ENCODE measurements at places on chromosomes 4 and X.

DNA sequence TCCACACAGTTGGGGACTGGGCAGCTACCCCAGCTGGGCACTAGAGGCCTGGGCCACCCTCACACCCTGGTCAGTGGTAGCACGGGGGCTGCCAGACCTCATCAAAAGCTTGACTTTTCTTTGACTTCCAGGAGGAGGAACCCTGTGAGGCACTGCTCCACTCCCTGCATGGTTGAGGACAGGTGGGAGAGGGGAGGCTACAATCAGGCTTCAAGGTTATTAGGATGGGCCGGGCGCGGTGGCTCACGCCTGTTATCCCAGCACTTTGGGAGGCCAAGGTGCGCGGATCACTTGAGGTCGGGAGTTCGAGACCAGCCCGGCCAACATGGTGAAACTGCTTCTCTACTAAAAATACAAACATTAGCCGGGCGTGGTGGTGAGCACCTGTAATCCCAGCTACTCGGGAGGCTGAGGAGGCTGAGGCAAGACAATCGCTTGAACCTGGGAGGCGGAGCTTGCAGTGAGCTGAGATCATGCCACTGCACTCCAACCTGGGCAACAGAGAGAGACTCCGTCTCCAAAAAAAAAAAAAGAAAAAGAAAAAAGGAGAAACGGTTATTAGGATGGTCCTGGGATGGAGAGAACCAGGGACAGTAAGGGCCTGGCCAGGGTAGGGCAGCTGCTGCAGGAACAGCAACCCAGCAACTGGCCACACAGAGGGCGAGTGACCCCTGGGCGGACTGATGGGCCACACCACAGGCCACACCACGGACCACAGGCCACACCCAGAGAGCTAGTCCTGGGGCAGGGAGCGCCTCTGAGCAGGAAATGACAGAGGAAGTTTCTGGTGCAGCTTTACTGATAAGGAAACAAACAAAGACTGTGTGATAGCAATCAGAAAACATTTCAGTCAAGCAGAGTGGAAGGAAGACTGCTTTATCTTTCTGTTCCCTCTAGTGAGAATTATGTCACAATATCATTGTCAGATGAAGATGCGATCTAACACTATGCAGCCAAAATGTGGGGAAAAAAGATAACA, 20.5 kb upstream of the OPN1LW start:
- no peak for DNase-seq

DNA sequence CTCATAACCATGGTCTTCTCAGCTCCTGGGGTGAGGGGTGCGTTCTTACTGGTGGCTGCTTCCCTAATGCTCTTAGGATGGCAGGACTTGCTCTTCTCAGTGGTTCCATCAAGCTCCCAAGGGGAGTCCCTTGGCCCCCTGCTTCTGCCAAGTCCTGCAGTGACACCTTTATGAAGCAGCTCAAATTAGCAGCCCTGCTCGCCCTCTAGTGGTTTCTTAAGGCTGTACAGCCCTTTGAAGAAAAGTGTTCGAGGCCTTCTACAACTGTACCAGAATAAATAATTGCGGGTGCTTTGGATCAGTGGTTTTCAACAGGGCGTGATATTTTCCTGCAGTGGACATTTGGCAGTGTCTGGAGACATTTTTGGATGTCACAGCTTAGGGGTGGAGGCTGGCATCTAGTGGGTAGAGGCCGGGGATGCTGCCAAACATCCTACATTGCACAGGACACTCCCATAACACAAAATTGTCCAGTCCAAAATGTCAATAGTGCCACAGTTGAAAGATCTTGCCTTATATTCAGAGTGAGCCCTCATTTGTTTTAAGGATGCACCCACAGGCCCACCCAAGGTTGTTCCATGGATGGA, 204.7 kb upstream of the S100G start:
- DNase-seq = peak; percentile 30

GRCh38 chr4:17930256-17930655, 91.3 kb downstream of the LCORL start:
- no peak for DNase-seq

DNA sequence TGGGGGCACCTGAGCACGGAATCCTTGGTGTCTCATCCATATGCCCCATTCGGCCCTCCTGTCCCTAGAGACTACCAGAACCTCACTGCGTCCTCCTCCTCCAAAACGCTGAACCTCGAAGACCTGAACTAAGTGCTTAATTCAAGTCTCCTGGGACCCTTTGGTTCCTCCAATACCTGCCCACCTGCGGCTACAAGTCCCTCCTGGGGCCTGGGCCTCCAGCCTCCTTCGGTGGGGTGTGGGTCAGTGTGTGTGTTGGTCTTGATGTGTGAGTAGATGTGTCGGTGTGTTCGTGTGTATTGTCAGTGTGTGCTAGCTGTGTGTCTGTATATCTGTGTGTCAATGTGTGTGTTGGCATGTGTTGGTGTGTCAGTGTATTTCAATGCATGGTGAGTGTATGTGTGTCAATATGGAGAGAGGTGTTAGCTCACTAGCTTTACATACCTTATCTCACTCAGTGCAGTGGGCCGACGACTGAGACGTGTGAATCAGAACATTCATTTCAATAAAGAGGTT, 2.6 kb upstream of the SEPTIN6 start:
- no peak for DNase-seq

DNA sequence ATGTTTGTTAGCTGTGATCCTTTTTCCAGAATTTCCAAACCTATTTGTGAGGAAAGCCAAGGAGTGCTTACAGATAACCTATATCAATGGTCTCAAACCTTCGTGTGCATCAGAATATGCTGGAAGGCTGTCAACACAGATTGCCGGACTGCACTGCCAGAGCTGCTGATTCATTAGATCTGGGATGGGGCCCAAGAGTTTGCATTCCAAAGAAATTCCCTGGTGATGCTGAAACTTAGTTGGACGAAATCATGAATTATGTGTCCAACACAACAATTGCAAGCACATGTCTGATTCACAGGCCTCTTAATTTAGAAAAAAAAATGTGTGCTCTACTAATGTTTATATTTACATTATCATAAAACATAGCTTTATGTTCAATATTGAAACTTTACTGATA, 544.0 kb upstream of the AMOT start:
- DNase-seq = peak; percentile 85

DNA sequence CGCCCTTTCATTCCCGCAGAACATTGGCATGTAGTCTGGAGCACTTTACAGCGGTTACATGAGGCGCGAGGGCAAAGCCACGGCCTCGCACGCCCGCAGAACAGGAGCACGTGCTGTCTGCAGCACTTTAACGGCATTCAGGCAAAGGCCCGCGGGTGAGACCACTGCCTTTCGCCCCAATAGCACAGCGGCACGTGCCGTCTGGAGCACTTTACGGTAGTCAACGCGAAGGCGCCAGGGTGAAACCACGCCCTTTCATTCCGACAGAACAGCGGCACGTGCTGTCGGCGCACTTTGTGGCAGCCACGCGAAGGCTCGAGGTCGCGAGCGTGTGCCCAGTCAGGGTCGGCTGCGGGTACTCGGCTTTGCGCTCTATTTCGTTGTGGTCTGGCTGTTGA, at the start of gene MPC1L:
Gene MPC1L, plus strand, starts transcription at position 290 of the 398 bp plus-strand sequence. CDS start 138 bp downstream, outside the sequence.
- DNase-seq = no peak

GRCh38 chr4:85556283-85556682, 81.3 kb downstream of the ARHGAP24 start:
- DNase-seq = no peak

DNA sequence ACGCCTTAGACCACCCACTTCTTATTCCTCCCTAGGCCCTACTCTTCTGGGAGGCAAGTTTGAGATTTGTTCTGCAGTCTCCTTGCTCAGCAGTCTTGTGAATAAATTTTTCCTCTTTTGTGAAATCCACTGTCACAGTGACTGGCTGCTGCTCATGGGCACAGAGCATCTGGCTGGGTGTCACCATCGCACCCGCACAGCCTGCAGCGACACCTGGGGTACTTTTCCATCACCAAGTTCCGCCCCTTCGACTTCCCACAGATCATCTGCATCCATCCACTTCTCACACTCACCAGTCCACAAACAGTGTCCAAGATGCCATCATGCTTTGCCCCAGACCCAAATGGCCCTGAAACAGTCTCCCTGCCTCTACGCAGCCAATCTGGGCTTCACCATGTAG, 36.4 kb upstream of the AFAP1 start:
- no peak for DNase-seq

GRCh38 chrX:119654112-119654531, 38.8 kb downstream of the SEPTIN6 start:
- peak; percentile 34 for DNase-seq

DNA sequence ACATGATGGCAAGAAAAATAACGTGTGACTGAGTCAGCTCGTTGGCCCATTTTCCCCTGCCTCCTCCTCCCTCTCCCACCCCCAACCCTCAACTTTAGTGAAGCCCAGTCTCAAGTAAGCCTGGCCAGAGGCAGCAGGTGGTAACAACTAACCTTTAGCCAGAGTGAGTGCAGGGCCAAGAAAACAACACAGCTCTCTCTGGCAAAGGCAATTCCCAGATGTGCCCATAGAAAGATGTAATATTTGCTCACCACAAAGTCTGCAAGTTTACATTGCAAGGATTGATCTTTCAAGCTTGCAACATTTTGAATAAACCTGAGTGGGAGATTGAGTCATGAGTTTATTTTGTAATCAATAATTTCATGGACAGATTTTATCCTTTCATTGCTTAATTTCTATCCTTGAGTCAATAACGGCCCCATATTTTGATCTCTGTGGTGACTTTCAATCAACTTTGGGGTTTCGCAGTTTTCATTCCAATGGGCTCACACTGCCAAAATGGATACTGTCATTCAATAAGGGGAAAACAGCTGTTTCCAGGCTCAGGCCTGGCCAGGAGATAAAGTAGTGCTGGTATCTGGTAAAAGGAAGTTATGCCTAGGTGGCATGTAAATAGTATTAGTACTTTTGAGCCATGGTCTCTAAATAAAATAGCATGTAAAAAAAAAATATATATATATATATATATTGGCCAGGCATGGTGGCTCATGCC, 130.7 kb upstream of the TMEM164 start:
- peak; percentile 22 for DNase-seq

- DNase-seq = no peak
Observed at GRCh38 chrX:47632666-47633065, 2.9 kb upstream of the CFP start.

DNA sequence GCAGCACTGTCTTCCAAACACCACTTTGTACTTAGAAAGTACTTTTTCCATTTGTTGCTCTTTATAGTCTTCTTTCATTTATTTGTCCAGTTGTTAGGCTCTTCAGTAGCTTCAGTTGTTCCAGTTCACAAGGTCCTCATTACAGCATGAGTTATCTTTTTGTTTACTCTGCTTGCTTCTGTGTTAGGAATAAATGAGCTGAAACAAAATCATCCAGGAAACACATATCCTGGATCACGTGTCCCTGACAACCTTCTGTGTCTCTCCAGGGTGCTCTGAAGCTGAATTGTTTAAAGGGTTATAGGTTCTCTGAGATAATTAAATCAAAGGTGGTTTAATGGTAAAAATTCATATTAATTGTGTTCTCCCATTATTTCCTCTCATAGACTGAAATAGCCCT, 19.9 kb upstream of the KLHL8 start:
- no peak for DNase-seq

- peak; percentile 66 for DNase-seq
Observed at GRCh38 chrX:40145001-40145922, 47.5 kb upstream of the BCOR start.

- no peak for DNase-seq
Observed at GRCh38 chr4:184695178-184695896, 38.6 kb downstream of the CENPU start.

GRCh38 chr4:160251522-160252170, 1148.8 kb downstream of the RAPGEF2 start:
- no peak for DNase-seq

DNA sequence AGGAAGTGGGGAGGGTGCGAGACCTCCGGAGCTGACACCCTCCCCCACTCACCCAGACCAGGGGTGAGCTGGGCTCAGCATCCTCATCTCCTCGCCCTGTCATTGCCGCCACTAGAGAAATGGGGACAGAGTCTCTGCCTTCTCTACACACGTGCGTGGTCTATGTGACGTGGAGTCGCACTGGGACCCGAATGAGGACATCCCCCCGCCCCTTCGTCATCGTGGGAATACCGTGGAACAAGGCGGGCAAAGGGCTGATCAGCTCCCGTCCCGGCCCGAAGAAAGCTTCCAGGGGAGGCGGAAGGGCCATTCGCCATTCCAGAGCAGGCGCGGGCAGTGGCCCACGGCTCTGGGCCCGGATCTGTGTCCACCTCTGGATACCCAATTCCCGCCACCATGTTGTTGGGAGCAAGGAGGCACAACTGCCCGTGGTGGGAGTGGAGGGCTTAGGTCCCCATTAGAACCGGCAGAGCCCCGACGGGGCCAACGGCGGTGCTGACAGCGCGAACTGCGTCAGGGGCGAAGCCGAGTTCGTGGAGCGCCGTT, 12.0 kb downstream of the HMX1 start:
- no peak for DNase-seq

- DNase-seq = peak; percentile 30
Observed at GRCh38 chr4:159451006-159451405, 348.1 kb downstream of the RAPGEF2 start.

- no peak for DNase-seq
Observed at GRCh38 chr4:75232546-75232945, 281.7 kb downstream of the RCHY1 start.

DNA sequence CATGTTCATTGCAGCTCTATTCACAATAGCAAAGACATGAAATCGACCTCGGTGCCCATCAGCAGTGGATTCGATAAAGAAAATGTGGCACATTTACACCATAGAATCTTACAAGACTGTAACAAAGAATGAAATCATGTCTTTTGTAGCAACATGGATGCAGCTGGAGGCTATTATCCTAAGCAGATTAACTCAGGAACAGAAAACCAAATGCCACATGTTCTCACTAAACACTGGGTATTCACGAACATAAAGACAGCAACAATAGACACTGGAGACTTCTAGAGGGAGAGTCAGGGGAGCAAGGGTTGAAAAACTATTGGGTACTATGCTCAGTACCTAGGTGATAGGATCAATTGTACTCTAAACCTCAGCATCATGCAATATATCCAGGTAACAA, 180.5 kb downstream of the PPP1R2C start:
- DNase-seq = no peak

GRCh38 chr4:113575401-113575800, 186.1 kb downstream of the CAMK2D start:
- peak; percentile 75 for DNase-seq

DNA sequence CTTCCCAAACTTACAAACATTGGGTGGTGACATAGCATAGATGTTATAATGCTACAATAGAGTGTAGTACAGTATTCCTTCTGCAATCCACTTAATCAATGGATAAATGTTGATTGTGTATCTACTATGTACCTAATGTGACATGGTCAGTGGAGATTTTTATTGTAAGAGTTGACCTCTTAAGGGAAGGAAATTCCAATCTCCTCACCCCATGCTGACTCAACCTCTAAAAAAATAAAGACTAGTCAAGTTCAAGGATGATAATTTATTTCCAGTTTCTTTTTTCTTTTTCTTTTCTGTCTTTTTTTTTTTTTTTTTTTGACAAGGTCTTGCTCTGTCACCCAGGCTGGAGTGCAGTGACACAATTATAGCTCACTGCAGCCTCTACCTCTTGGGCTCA, 206.5 kb upstream of the STS start:
- DNase-seq = no peak

DNA sequence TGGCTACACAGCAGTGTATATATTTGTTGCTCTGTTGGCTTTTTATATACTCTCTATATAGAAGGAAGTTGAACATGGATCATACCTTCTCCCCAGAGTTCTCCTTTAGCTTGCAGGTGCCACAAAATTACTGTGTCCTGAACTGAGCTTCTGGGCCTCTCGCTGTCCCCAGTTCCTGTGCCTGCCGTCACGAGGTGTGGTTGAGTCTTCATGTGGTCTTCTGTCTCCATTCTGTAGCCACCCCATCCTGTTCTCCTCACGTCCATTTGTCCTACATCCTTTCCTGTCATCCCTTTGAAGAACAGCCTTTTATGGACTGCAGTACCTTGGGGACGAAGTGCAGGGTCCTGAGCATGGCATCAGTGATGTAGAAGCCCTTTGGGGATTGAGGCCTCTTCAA, 14.5 kb downstream of the TMEM131L start:
- DNase-seq = no peak

Measured in fibroblast of skin of right quadriceps (primary cell).